Stimulated activated CD8-positive, alpha-beta memory T cell treated with anti-CD3 and anti-CD28 coated beads, Interleukin-4, amount 100 ng/mL, for 1 hour (primary cell): ENCODE measurements at places on chromosomes 5 and 9.

- no peak for DNase-seq
These were observed 34.7 kb downstream of the RETREG1 start for GRCh38 chr5:16582081-16582480.

DNA sequence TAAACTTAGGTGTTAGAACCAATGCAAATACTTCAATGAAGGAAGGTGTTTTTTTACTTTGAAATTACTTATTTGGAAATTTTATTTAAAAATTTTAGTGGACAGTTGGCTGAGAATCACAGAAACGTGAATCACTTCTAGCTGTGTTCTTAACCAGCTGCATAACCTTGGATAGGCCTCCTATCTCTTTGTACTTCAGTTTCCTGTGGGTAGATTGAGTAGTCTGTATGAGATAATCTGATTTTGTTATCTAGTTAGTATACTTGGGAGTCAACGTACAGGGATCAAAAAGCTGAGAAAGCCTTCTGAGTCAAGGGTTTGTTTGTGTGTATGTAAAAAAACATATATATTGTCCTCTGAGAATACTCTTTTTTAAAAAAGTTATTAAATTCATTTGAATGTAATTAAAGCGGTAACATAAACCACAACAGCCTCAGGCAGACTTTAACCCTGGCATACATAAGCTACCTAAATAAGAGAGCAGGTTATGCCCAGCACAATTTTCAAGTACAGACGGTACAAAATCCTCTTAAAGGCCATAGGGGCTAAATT lies 38.1 kb upstream of the ZCCHC7 start:
- no peak for DNase-seq

GRCh38 chr9:75612205-75612604 lies 278.3 kb upstream of the PCSK5 start:
- DNase-seq: no peak

GRCh38 chr5:105877592-105877991 lies 1793.1 kb downstream of the EFNA5 start:
- no peak for DNase-seq

GRCh38 chr5:3740546-3741373 lies 145.1 kb downstream of the IRX1 start:
- no peak for DNase-seq

DNA sequence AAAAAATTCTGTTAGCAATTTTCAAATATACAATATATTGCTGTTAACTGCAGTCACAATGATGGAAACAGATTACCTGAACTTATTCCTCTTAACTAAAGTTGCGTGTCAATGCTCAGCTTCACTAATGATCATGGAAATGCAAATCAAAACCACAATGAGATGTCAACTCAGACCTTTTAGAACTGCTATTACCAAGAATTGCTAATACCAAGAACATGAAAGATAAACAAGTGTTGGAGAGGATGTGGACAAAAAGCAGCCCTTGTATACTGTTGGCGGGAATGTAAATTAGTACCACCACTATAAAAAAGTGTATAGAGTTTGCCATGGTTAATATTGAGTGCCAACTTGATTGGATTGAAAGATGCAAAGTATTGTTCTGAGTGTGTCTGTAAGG lies 1409.7 kb upstream of the CDH18 start:
- DNase-seq: no peak

DNA sequence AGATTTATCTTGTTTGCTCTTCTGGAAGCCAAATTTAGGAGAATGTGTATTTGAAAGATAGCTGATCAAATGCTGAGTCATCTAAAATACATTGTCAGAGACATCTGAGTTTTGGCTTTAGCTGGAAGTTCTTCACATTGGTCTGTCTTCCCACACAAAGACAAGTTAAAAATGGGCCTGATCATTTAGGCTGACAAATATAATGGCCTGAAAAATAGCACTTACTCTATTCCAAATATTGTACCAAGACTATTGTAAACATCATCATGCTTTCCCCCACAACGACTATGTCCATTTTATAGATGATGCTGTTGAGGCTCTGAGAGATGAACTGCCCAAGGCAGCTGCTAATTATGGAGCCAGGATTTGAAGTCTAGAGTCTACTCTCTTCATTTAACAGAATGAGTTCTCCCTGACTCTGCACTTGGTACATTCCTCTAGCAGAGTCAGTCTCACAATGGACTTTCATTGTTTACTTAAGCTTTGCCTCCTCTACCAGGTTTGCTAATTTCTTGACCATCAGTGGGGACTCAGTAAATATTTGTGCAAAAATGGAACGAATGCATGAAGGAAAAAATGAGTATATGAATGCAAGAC lies 619.4 kb upstream of the KLF4 start:
- DNase-seq: no peak

DNA sequence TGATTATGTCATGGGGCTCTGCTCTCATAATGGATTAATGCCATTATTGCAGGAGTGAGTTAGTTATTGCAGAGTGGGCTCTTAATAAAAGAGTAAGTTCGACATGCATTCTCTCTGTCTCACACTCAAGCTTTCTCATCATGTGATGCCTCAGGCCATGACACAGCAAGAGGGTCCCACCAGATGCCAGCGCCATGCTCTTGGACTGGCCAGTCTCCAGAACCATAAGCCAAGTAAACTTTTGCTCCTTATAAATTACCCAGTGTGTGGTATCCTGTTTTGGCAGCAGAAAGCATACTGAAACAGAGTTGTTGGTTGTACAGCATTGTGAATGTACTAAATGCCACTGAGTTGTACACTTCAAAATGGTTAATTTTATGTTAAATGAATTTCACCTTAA lies 138.1 kb downstream of the MYO10 start:
- no peak for DNase-seq

DNA sequence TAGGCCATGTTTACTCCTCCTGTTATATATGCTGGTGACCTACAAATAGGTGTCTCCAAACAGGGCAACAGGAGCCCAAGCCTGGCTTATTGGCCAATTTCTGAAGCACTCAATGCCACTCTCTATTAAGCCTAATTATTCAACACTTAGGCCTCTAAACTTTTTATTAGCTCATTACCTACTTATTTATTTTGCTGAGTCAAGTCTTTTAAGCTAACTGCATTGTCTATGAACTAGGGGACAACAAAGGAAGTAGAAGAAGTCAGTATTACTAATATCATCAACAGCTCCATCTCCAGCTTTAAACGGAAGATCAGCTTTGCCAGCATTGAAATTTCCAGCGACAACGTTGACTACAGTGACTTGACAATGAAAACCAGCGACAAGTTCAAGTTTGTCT lies 28.2 kb downstream of the GABRP start:
- DNase-seq: no peak

DNA sequence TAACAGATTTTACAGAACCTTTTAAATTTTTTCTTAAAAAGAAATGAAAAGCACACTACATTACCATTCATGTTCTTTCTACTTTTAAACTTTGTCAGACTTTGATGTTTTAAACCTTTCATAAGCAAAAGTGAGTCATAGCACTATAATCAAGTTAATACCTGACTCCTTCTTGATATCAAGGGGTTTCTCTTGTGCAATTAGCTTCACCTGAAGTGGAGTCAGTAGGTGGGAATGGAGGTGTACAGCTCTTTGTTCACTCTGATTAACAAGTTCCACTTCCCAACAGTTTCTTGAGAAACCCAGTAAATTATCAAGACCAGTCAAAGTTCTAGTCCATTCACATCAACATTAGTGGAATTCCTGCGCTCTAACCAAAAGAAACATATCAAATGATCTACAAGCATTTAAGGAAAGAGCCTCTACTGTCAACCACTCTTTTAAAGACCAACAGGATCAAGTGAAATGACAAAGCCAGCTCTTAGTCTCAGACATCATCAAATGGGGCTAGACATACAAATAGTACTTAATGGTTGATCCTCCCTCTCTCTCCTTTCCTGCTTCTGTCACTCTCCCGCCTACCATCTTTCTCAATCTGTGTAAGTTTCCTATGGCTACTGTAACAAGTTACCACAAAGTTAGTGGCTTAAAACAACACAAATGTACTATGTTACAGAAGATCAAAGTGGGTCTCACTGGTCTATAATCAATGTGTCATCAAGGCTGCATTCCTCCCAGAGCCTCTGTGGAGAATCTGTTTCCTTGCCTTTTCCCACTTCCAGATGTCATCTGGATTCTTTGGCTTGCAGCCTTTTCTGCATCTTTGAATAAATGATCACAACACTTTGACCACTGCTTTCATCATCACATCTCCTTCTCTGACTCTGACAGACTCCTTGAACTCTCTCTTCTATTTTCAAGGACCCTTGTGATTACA lies 68.0 kb downstream of the HINT1 start:
- DNase-seq: no peak

GRCh38 chr5:97105501-97106215 lies 36.8 kb downstream of the LIX1 start:
- DNase-seq: no peak

DNA sequence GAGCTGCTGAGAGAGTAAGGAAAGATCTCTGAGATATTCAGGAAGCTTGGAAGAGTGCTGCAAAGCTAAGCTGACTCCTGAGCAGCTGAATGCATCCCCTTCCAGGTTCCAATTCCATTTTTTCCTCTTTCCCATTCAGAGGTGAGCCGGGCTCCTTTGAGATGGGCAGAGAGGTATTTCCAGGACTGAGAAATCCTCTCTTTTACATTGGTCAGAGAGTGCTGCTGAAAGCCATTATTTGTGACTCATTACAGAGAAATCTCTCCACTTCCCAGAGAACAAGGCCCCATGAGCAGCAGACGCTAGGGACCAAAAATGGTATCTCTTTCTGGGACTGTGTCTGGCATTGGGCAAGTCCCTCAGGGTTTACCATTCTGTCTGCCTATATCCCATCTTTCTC lies 3.7 kb downstream of the MCTP1 start:
- DNase-seq: no peak

DNA sequence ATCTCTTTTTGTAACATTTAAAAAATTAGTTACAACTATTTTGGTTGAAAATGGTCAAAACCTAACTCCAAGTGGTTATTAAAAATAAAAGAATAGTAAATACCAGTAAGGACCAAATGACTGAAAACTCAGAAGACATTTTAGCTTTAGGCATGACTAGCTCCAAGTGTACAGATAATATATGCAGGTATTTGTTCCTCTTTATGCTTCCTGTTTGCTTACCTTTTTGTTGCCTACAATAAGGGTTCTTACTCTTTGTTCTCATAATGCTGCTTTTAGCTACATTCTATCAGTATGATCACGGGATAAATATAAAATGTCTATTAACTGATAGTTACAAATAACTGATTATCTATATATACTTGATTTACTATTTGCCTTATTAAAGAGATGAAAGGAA lies 259.6 kb downstream of the CDH12 start:
- DNase-seq: no peak

DNA sequence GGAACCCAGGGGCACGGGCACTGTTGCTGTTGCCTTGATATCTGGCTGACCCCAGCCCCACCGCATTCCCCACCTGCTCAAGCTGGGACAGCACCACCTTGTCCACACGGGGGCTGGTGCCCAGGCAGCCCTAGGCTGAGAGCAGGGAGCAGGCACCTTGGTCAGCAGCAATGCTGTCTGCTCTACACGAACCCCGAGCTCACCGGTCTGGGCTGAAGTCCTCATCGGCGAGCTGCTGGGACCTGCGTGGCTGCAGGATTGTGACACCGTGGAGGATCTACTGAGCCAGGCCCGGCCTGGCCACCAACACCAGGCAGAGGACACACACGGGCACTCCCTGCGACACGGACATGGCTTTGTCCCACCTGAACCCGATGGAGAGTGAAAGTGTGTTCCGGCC lies 78.1 kb downstream of the KCNT1 start:
- DNase-seq: no peak

- DNase-seq: no peak
These were observed 416.6 kb downstream of the PLK2 start for GRCh38 chr5:58043032-58043945.

- DNase-seq: no peak
These were observed 329.3 kb downstream of the PJA2 start for GRCh38 chr5:109080481-109080880.

- no peak for DNase-seq
These were observed 180.8 kb upstream of the NUDT12 start for GRCh38 chr5:103743421-103743820.

- no peak for DNase-seq
These were observed 403.7 kb upstream of the TRPC7 start for GRCh38 chr5:136769093-136769492.

DNA sequence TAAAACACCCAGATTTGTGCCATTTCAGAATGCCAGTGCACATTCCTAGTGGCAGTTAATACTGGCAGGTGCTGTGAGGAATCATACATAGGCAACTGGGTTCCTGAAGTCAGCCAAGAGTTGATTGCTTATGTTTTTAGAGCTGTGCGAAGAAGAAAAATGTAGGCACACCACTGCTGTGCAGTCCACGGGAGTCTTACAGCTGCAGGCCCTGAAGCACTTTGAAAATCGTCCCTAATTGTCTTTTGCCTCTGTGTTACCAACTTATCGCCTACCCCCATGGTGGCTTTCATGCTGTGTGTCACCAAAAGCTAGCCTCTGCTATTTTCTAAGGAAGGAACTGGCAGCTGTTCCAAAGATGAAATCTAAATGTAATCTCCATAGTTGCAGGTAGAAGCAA lies 263.9 kb downstream of the ARRDC3 start:
- DNase-seq: no peak

DNA sequence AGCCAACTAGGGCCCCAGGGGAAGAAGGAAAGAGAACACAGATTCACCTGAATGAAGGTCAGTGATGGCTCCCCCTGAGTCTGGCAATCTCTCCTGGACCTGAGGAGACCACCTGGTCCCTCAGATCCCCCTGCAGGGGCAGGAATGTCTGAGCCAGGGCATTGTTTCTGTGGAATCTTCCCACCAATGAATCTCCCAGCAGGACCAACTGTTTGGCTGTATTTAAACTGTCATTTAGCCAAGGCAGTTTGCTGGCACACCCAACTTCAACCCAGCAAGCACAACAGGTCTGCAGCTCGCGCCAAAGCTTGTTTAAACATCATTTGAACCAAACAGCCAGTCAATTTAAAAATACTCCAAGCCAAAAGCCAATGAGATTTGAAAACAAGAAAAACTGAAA lies 92.6 kb downstream of the SH3TC2 start:
- no peak for DNase-seq

- DNase-seq: no peak
These were observed 3.1 kb upstream of the UNC13B start for GRCh38 chr9:35158501-35159280.

DNA sequence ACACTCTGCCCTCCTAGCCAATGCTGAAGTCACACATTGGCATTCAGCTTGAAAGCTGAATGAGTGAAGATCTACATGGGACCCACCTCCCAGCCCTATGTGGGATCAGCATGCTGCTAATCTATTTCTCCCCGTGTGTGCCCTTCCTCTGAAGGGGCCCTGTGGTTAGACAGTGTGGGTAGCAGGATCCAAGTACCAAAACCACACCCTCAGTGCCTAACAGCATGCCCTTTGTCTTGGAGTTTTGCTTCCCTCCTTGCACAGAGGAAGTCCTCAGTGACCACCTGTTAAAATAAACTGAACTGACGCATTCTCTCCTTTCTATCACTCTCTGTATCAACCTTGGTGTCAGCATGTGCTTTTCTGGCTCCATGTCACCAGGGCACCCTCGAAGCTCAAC lies 25.0 kb downstream of the SH3TC2 start:
- DNase-seq: no peak

DNA sequence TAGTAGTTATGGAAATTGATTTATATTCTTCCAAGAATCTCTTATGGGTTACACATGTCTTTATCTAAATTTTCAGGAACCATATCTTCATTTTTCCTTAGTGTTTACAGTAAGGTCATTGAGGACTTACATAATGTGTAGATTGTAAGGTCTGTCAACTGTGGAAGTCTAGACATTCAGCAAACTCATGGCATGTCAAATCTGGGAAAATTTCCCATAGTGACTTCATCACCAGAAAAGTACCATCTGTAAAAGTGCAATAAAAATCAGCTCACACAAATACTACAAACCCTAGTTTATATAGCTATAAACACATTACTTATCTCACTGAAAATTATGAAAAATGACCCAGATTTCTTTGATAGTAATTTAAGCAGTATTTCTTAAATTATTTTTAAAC lies 419.4 kb downstream of the MTRR start:
- no peak for DNase-seq
